ENCODE measurements at places on chromosomes 5 and 9. TPM values are rescaled to one million over a fixed set of nuclear protein-coding genes. Genes with fewer than 3 reads are reported as not detected.

SLC36A1 gene
- total RNA-seq, result 23.3 TPM

CAST gene
- total RNA-seq, result 299 TPM

LHFPL2 gene
- 76.0 TPM for total RNA-seq

ADGRD2 gene
- not detected for total RNA-seq

GPR151 gene
- not detected for total RNA-seq

SLC6A3 gene
- total RNA-seq, result not detected

MYMK gene
- total RNA-seq, result not detected

DNA sequence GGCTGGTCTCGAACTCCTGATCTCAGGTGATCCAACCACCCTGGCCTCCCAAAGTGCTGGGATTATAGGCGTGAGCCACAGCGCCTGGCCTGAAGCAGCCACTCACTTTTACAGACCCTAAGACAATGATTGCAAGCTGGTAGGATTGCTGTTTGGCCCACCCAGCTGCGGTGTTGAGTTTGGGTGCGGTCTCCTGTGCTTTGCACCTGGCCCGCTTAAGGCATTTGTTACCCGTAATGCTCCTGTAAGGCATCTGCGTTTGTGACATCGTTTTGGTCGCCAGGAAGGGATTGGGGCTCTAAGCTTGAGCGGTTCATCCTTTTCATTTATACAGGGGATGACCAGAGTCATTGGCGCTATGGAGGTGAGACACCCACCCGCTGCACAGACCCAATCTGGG is 1.5 kb downstream of the CA9 start:
- DNase-seq, result no peak

GRCh38 chr5:151699071-151699901 is 12.6 kb upstream of the SPARC start:
- no peak for DNase-seq

GRCh38 chr5:172403189-172403796 is 51.0 kb downstream of the SH3PXD2B start:
- DNase-seq, result no peak

DNA sequence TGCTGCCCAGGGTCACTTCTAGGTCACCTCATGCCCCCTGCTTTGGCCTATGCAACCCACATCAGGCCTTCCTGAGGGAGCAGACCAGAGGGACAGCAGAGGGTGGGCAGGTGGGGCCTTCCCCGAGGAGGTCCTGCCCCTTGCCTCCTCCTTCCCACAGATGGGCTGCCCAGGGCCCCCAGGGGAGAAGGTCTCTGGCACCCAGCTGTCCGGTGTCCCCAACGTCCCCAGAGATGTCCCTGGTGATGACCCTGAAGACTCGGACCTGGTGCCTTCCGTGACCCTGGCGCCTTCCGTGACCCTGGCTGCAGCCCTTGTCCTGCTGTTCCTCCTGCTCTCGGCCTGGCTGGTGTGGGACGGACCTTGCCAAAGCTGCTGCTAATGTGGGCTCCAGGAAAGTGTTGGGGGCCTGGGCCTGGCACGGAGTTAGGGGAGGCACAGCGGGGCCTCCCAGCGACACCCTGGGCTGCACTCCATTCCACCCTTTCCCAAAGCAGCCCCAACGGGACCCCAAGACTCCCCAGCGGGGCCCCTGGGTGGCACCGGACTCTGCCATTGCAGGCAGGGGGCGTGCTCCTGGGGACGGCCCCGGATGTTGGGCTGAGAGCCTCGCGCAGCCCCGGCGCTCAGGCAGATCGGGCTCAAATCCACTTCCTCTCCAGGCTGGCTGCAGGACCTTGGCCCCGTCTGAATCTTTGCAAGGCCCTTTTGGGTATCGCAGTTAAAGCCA is 6.8 kb upstream of the SLC2A6 start:
- no peak for DNase-seq

GRCh38 chr9:121074370-121075250 is at the start of gene CNTRL:
CNTRL (plus strand) TSS chr9:121074955; CDS start chr9:121088327, 13,372 bp downstream.
- DNase-seq, result peak; percentile 94

DNA sequence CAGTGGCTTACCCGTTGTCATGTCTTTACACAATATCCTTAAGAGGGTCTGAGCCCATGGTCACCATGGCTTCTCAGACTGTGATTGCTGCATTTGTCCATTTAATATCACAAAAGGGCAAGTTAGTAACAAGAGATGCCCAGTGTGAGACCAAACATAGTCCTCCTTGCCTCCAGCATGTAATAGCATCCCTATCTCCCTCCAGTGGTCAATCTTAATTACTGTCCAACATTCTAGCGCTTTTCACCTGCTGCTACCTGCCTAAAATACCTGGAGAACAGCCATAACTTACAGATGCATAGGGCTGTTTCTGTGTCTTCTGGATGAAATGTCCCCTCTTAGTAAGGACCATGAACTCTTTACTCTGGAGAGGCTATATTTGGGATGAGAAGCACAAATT is 267.2 kb upstream of the DAB2 start:
- DNase-seq, result no peak

DNA sequence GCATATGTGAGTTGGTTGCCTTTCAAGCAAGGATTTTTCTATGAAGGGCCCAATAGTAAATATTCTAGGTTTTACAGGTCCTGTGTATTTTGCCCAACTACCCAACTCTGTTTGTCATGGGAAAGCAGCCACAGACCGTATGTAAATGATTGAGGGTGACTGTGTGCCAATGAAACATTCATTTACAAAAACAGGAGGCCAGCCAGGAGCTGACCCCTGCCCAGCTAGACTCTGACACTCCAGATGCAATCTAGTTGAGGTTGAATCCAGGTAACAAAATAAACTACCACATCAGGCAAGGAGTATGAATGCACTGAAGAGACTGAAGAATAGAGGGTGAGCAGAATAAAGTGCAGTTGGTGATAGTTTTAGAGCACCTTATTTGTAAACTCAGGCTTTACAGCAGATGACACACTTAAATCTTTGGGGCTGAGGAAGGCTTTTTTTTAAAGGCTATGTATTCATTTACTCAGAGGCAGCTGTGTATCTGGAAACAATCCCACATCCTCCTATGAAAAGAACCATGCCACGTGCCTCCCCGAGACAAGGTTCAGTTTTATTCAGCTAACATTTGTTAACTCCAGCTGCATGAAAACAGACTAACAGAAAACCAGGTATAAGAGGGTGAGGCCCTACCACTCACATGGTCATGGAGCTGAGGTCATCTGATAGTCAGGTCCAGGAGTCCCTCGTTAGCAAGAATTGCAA is 60.7 kb downstream of the SLC1A1 start:
- no peak for DNase-seq

GRCh38 chr5:137374110-137374714 is 124.9 kb downstream of the SPOCK1 start:
- no peak for DNase-seq

GRCh38 chr5:82593481-82593880 is 315.3 kb upstream of the RPS23 start:
- DNase-seq, result no peak

- DNase-seq, result no peak
Measured at GRCh38 chr5:143501310-143502044, 98.0 kb upstream of the NR3C1 start.

DNA sequence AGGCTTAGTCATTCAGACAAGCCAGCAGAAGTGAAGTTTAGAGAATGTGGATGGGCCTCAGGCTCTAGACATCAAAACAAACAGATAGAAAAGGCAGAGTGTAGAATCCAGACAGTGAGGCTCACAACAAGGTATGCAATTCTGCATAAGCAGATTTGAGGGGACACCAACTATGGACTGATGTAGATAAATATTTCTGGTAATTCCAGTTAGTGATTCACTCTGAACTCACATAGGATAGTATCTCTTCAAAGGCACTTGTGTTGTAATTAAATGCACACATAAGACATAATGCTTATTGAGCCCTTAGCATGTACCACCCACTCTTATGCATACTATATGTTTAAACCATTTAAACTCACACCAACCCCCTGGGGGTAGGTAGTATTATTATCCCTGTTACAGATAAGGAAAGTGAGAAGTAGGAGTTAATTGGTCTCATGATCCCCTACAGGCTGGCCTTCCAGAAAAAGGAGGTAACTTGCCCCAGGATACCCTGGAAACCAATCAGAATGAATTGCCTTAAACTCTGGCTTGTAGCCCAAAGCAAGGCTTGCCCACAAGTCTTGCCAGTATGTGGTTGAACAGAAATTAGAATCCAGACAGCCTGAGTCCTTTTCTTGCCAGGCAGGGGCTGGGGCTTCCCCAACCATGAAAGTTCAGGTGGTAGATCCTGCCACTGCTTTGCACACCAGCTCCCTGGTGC is 39.5 kb upstream of the HSPB3 start:
- no peak for DNase-seq

DNA sequence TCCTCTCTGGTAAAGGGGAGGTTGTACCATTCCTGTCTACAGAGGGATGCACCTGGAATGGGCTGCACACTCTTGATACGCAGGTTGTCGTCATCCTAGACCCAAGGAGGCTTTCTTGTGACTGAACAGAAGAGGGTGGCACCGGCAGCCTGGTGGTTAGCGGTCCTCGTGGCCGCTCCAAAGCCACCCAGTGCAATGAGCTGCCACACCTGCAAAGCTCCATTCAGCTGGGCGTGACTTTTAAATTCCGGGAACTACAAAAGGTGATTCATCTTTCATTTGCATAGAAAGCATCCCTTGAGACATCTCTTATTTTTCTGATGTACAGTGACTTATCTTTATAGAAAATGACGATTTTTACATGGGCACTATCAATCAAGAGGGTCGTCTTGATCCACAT is 286.1 kb upstream of the IRX1 start:
- no peak for DNase-seq
